A549 treated with dexamethasone at 1 μM for 4 hours (cell line): ENCODE measurements at places on chromosomes 1 and 21. TPM values are rescaled to one million over a fixed set of nuclear protein-coding genes. Genes with fewer than 3 reads are reported as not detected.

Gene SLAMF7
- total RNA-seq, result 0.87 to 1.8 TPM (median 1.6 TPM) in 5 replicates

Gene TFF2
- not detected in 5 replicates for total RNA-seq

Gene CHRM3
- 0.02 to 0.14 TPM (median 0.04 TPM) in 5 replicates for total RNA-seq

Gene RGS8
- total RNA-seq, result not detected in 5 replicates

Gene NECTIN4
- 1.6 to 3.5 TPM (median 2.2 TPM) in 5 replicates for total RNA-seq

Gene TRAF3IP3
- not detected in 5 replicates for total RNA-seq

Gene OR2T35
- total RNA-seq, result not detected in 5 replicates

Gene C4BPA
- total RNA-seq, result 0.58 to 0.91 TPM (median 0.67 TPM) in 5 replicates

Gene BEST4
- 0.23 to 0.45 TPM (median 0.36 TPM) in 5 replicates for total RNA-seq

Gene TMEM61
- 0.43 to 1.4 TPM (median 0.88 TPM) in 5 replicates for total RNA-seq

Gene ERRFI1
- total RNA-seq, result 194 to 239 TPM (median 225 TPM) in 5 replicates

Gene SHE
- total RNA-seq, result 0.10 to 0.19 TPM (median 0.17 TPM) in 5 replicates

Gene PDE9A
- total RNA-seq, result 1.0 to 1.7 TPM (median 1.6 TPM) in 5 replicates

Gene EGLN1
- total RNA-seq, result 65.4 to 81.6 TPM (median 68.9 TPM) in 5 replicates

Gene TTC39A
- 1.6 to 1.9 TPM (median 1.8 TPM) in 5 replicates for total RNA-seq
